PC-9 (cell line): ENCODE measurements at places on chromosomes 11 and 22.

- no peak for DNase-seq
Measured at GRCh38 chr11:8242499-8243280, 21.0 kb downstream of the LMO1 start.

GRCh38 chr22:36461665-36462649, 19.5 kb downstream of the TXN2 start:
- peak; percentile 99 for DNase-seq

DNA sequence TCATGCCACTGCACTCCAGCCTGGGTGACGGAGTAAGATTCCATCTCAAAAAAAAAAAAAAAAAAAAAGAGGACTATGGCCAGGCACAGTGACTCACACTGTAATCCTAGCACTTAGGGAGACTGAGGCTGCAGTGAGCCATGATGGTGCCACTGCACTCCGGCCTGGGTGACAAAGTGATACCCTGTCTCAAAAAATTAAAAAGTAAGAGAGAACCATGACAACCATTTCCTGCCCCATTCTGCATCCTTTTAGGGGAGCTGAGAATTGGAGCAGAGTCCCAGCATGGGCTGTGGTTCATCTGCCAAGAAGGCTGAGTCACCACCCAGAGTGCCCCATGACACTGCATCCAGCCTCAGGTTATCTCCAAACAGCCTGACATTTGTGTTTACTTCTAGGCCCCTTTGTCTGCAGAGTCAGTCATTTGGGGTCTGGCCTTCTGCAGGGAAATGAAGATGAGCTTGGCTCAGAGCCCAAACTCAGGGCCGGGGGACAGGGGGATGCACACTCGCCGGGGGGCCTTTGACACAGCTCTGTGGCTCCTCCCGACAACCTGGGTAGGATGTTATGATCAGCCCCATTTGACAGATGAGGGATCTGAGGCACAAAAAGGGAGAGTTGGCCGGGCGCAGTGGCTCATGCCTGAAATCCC, 4.7 kb downstream of the CSDC2 start:
- DNase-seq = peak; percentile 71

DNA sequence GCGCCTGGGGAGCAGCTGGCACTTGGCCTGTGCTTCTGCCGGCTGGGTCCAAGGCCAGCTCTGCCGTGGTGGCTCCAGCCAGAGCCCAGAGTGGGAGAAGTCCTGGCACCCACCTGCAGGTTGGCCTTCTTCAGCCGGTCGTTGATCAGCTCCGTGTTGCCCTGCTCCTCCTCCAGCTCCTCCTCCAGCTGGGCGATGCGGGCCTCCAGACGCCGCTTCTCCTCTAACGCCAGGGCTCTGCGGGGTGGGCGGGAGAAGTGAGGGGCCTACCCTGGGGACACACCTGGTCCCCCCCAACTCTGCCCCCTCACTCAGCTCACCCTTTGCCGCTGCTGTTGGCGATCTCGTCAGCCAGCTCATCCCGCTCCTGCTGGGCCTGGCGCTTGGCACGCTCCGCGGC, 32.6 kb downstream of the APOL1 start:
- no peak for DNase-seq

- DNase-seq = no peak
Measured at GRCh38 chr11:62298975-62299374, at the start of gene SCGB1D4. TSS of gene SCGB1D4 (minus strand) at chr11:62299075. CDS start at chr11:62299010, 65 bp downstream.
